ENCODE measurements at places on chromosomes 13 and 19.

- peak; percentile 41 for DNase-seq
Measured at GRCh38 chr19:45455707-45456499, 11.9 kb upstream of the FOSB start.

GRCh38 chr19:34960940-34961679 lies 2.9 kb downstream of the ZNF792 start:
- DNase-seq: no peak

- no peak for DNase-seq
Measured at GRCh38 chr19:41324231-41324702, 14.3 kb downstream of the CCDC97 start.

GRCh38 chr13:23794267-23795161 lies 94.7 kb downstream of the MIPEP start:
- no peak for DNase-seq

DNA sequence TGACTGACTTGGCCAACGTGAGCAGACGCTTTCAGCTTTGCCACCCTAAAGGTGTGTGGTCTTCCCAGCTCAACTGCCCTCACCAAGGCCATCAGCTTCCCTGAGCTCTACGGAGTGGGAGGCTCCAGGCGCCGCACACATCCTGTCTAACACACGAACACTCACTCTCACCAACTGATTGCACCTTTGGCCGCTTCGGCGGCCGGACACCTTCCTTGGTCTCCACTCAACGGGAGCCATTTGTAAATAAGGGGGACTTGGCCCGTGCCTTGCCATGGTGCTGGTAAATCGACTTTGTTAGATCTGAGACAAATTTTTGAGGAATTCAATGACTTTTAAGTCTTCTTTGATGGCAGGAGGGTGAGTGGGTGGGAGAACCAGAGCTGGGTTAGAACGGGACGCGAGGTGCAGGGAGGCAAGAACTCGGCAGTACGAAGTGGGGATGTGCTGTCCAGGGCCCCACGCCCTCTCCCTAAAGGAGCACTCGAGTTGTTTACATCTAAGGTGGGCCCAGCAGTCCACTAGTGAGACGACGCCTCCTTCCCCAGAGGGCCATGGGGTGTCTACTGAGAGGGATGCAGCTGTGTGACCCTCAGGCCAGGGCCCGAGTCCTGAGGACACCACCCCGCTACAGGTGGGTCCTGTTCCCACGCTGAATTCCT lies 4.4 kb downstream of the C13orf46 start:
- DNase-seq: no peak

DNA sequence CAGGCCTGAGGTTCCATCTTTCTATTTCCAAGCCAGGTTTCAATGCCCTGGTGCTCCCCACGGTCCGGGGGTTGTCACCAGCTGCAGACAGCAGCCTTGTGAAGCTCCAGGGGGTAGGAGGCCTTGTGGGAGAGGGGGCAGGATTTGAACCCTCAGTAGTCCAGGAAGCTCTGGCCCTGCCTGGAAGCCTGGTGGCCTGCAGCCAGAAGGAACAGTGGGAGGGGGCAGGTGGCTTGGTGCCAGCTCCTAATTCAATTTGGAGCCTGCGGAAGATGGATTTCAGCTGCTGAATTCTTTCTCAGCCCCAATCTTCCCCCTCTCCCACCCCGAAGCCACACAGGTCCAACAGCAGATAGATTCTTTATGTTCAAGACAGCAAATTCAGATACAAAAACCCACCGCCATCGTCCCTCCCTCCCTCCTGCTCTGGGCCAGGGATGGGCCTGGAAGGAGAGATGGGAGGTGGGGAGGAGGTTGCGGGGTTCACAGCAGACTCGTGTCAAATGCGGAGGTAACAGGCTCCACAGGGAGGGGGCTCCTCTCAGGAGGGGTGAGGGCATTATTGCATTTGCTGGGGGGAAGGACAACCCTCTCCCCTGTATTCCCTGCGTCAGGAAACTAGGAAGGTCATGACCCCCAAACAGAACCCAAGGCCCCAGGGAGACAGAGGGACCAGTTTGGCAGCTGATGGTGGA lies 2.4 kb upstream of the PTGER1 start:
- DNase-seq: no peak

DNA sequence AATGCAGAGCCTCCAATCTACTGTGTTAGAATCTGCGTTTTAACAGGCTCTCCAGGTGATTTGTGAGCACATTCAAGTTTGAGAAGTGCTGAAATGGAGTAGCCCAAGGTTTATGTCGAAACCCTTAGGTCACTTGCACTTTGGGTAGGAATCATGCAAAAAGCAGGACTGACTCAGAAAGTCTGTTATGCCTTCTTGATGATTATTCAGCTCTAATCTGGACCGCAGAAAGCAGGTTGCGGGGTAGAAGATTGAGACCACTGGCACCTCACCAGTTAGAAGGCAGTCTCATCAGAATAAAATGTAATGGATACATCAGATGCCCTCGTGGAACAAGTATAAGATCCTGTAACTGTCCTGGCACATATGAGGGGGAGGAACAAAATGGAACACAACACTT lies 326.3 kb downstream of the DCLK1 start:
- DNase-seq: no peak

DNA sequence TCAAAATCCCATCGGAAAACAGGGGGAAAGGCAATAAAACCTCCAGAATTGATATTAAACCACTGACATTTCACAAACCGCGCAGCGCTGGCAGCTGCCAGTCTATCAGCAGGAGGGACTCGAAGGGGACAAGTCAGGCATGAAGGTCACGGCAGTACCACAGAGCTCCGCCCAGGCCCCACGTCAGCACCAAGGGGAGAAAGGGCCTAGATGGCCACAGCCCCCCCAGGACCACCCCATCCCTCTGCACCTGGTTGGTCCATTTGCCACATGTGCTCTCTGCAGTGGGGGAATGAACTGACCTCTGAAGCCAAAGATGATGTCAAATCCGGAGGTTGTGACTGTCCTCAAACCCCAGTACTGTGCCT lies 9.5 kb upstream of the VSTM2B start:
- no peak for DNase-seq

DNA sequence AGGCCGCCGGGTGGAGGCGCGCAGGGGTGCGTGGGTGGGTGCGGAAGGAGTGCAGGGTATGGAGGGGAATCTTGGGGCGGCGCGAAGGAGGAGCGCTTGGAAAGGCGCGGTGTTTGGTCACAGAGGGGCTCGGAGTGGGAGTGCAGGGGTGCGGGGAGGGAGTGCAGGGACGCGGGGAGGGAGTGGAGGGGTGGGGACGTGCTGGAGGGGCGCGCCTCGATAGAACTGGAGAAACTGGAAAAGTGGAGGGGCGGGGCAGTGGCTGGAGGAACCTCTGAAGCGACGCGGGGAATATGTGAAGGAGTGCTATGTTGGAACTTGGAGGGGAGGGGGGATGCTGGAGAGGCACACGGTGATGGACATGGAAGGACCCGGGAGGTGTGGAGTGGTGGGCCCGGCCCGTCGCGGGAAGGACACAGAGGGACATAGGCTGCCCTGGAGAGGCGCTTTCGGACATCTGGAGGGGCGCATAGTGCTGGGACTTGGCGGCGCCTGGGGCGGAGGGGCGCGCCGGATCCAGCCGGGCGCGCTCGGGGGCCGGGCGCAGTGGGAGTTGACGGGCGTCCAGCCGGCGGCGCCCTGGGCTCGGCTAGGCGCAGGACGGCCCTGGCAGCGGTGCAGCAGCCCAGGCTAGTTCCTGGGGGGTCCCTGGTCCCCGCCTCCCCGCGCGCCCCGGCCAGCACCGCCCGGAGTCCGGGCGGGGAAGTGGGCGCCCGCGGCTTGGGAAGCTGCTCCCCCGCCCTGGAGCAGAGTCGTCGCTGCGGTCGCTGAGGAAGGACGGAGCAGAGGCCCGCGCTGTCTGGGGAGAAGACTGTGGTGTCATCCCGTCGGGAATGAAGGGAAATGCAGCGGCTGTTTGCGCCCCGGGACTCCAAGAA lies 20.8 kb upstream of the SGCG start:
- no peak for DNase-seq

DNA sequence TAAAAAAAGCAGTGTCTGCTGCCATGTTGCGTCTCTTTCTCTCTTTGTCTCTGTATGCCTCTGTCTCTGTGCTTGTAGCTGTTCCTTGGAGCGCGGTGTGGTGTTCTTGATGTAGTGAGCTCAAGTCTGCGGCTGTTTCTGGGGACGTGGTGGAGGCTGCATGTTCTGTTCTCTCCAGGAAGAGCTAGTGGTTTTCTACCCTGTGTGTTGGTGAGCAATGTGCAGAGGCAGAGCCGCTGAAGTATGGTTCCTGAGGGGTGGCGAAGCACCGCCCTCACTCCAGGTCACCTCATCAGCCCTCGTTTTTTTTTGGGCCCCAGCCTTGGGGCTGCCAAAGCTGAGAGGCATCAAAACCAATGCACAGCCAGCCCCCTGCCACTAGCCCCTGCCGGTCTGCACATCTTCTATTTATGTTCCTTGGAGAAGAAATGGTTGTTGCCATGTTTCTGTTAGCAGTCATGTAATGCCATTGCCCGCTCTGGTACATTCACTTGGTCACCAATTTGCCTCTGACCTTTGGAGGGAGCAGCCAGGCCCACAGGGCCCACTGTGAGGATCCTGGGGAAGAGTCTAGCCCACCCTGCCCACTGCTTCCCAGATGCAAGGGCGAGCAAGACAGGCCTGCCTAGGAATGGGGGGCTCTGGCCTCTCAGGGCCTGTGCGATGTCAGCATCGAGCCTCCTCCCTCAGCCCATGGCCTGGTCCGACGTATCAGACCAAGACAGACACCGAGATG lies 7.2 kb downstream of the HNRNPL start:
- no peak for DNase-seq

DNA sequence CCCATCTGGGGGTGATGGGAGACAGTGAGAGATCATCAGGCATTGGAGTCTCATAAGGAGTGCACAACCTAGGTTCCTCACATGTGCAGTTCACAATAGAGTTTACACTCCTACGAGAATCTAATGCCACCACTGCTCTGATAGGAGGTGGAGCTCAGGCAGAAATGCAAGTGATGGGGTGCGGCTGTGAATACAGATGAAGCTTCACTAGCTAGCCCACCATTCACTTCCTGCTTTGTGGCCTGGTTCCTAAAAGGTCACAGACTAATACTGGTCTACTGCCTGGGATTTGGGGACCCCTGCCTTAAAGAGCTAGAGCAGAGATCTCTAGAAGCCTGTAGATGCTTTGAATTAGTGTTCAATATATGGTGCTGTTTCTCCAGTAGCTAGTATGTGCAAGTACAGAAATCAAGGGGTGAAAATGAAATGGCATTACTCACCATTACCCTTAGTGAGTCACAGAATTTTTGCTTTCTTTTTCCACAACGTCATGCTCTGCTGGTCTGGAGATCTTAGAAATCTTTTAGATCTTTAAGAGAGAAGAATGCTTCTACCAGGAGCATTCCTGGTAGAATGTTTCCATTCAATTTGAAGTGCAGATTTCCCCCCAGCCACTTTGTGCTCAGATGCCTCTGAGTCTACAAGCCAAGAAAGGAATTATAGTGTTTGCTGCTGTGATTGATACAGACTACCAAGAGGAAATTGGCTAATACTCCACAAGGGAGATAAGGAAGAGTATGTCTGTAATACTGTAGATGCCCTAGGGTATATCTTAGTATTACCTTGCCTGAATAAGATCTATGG lies 2301.2 kb downstream of the PCDH9 start:
- no peak for DNase-seq

- DNase-seq: no peak
Measured at GRCh38 chr19:7636317-7636690, 606 bp upstream of the STXBP2 start.

- no peak for DNase-seq
Measured at GRCh38 chr13:26228096-26228495, 6.0 kb upstream of the RNF6 start.

GRCh38 chr19:45591638-45592005 lies 7.0 kb upstream of the OPA3 start:
- DNase-seq: no peak

- no peak for DNase-seq
Measured at GRCh38 chr19:14408491-14409145, 10.5 kb downstream of the DDX39A start.

DNA sequence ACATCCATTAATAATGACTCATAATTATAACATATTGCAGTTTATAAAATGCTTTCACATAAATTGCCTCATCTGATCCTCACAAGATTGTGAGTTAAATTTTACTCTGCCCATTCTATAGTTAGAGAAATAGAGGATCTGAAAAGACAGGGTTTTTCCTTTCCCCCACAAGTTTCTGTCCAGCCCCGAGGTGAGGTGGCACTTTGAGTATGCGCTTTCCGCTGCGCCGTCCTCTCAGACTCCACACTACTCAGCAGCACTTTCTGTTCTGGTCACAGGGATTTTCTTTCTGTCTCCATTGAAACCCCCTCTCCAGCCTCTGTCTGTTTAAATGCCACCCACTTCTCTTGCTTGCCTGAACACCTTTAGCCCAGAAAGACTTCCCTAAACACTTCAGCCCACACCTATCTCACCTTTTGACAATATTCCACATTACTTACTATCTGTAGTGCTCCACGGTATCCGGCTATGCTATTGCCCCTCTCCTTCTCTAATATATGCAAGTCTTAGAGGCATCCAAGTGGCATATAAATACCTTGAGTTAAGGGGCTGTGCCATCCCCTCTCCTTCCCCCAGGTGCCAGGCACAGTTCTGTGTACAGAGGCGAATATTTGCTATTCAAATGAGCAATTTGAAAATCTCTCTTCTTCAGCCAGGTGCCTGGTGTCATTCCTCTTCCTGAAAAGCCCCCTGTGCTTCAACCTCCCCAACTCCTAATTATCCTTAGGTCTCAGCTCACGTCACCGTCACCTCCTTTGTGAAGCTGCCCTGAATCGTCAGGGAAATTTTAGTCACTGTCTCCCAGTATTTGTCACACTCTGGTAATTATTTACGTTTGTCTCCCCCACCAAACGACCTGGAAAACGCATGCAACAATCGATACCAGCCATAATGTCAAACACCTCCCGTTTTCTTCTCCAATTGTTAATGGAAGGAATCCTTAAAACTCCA lies 268.7 kb downstream of the NHLRC3 start:
- peak; percentile 3 for DNase-seq

DNA sequence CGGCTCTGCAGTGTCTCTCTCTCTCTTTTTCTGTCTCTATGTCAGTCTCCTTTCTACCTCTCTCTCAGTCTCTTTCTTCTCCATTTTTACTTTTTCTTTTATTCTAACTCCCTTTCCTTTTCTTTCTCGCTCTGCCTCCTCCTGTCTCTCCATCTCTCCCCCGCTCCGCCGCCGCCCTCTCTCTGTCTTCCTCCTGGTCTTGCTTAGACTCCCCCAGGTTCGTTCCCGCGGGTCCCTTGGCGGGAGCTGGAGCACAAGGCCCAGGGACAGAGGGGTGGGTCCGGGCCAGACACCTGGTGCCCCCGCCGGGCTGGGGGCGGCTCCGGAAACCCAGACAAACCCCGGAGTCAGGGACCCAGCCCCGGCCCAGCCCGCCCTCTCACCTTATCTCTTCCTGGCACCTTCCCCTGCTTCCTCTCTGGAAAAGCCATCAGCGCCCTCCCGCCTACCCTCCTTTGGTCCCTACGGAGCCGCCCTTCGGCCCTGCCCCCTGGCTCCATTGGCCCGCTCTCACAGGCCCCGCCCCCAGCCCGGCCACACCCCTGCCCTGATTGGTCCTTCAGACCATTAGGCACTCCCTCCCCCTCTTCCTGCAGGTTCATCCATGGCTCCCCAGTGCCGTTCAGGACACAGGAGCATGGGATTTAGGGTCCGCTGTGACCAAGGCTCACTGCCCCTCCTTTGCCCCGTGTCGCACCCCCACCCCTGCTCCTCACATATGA lies 15.4 kb upstream of the NOP53 start:
- peak; percentile 28 for DNase-seq

GRCh38 chr13:60267498-60268202 lies 103.9 kb upstream of the DIAPH3 start:
- no peak for DNase-seq
